ENCODE measurements at places on chromosomes 5 and 9.
A peak's percentile ranks its signal among the peaks of the same experiment; 100 is the strongest.

GRCh38 chr9:70398145-70398556 is 16.3 kb downstream of the KLF9 start:
- H3K27ac ChIP-seq, result peak overlapping the region; percentile 74
- H3K36me3 ChIP-seq, result no peaks in the 10 kb centered on the region
- no peak overlapping the region for H3K4me3 ChIP-seq
- H3K4me1 ChIP-seq, result peaks cover 84% of the 10 kb centered on the region
- no peaks in the 10 kb centered on the region for H3K27me3 ChIP-seq
- DNase-seq, result no peak

DNA sequence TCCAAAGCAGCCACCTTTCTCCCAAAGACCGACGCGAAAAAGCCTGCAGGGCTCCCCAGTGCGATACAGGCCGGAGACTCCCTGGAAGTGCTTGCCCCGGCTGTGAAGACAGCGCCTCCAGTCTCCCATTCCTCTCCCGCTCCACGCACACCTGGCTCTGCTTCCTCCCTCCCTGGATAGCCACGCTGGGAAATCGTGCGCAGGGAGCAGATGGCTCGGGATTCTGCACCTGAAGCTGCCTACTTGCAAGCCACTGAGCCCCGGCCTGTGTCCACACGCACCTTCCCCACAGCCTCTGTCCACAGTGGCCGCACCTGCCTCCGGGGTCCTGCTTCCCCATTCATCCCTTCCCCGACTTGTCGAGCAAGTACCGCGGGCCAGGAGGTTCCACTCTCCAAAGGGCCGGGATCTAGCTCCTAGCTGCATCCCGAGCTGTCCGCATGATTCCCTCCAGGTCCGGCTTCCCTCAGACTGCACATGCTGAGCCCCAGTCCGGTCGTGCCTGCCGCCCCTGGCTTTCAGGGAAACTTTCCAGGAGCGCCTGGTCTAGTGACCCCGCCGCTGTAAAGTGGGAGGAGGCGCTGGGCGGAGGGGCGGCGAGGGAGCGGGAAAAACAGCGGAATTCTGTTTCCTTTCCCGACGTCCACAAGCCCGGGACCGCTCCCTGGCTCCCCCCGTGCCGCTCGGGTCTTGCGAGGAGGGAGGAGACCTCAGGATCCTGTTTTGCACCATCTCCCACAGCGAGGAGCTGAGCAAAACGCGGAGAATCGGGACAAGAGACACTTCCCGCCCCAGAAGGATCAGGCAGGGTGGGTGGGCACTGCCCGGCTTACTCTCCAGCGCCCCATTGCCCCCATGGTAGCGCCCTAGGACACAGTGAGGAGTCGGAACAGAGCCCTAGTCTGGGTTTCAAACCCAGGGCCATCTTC is 2.0 kb downstream of the SEMA6A start:
- H3K4me1 ChIP-seq, result peaks cover 48% of the 10 kb centered on the region
- no peaks in the 10 kb centered on the region for H3K36me3 ChIP-seq
- DNase-seq, result peak; percentile 83

DNA sequence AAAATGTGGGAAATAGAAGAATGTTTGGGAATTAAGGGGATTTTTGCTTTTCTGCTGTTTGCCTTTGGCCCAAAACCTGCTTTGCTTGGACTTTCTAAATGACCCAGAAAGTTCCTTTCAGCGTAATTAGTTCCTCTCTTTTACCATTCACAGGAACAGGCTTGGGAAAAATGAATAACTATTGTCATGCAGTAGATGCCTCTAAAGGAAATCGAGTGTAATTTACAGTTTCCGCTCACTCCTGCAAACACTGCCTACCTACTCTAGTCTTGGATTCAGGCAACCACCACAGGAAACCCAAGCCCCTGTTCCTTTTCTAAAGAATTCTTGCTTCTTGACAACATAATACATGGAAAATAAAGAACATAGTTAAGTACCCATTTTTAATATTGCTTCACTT is 25.0 kb downstream of the TTC23L start:
- DNase-seq, result no peak

DNA sequence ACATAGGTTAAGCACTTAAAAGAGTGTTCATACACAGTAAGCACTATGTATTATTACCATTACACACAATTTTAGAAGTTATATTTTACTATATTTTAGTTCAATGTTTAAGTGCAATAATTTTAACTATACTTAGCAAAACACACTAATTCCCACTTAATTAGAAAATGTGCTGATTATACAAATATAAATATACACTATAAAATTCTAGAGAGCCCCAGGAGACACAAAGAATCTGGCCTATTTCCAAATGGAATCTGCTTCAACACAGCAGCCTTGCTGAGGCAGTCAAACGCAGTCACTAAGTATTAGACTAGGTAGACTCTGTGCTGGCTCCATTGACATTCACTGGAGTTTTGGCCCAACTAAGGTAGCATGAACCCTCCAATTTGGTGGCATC is 160.9 kb downstream of the CETN3 start:
- no peaks in the 10 kb centered on the region for H3K27me3 ChIP-seq
- H3K4me3 ChIP-seq, result no peak overlapping the region
- H3K27ac ChIP-seq, result no peak overlapping the region
- no peaks in the 10 kb centered on the region for H3K4me1 ChIP-seq
